ENCODE measurements at places on chromosomes 3 and 15. TPM values are rescaled to one million over a fixed set of nuclear protein-coding genes. Genes with fewer than 3 reads are reported as not detected.

DNA sequence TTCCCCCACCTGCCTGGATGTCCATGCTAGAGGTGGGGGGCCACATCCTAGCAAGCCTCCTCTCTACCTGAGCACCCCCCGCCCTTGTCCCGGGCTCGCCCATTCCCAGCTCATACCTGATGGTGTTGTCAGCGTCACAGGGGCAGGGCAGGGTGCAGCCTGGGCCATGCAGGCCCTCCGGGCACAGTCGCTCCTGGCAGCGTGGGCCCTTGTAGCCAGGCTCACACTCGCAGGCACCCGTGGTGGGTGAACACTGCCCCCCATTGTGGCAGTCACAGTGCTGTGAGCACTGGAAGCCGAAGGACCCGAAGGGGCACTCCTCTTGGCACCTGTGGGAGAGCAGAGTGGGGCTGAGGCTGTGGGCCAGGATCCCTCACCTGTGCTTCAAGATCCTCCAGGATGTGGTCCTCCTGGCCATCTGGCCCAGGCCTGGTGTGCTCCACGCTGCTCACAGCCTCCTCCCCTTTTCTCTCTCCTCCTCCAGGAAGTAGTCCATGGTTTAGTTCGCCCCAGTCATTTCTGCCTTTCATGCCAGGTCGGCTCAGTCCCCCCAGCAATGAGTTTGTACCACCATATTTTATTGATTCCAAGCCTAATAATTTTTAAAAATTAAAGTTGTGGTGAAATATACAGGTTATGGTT, 95.6 kb downstream of the RAB11A start:
- no peak for DNase-seq

- DNase-seq, result no peak
Measured at GRCh38 chr3:71307991-71308697, 275.4 kb downstream of the FOXP1 start.

Gene BOC
- not detected for polyA plus RNA-seq

Gene PDE8A
- polyA plus RNA-seq, result 5.6 TPM

Gene REC114
- not detected for polyA plus RNA-seq

Data from CD4-positive, alpha-beta memory T cell (primary cell).